ENCODE measurements at places on chromosomes 2 and 18.

- DNase-seq: no peak
Measured at GRCh38 chr2:128452536-128453530, 134.2 kb upstream of the HS6ST1 start.

DNA sequence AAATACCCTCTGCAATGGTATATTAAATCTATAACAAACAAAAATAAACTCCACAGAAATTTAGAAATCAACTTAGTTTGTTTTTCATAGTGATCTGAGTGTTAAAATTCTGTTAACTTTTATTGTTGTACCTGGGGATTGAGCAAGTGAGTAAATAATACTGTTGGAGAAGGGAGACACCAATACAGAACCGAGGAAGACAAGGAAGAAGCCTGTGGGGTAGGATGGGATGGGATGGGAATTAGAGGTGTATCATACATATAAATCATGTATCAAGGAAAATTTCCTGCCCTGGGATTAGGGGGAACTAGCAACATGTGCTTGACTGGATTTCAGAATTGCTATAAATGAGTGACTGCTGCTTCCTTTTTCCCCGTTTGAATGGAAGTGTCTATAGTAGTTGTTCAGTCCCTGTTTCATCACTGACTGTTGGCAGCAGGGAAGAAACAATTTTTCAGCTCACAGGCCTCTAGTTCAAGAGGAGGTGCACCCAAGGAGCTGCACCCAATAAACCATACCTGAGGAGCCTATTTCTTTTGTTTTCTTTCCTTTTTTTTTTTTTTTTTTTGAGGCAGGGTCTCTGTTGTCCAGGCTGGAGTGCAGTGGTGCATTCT lies 53.1 kb downstream of the SP110 start:
- no peak for DNase-seq

- DNase-seq: no peak
Measured at GRCh38 chr2:208033701-208034502, 8.6 kb upstream of the PLEKHM3 start.

DNA sequence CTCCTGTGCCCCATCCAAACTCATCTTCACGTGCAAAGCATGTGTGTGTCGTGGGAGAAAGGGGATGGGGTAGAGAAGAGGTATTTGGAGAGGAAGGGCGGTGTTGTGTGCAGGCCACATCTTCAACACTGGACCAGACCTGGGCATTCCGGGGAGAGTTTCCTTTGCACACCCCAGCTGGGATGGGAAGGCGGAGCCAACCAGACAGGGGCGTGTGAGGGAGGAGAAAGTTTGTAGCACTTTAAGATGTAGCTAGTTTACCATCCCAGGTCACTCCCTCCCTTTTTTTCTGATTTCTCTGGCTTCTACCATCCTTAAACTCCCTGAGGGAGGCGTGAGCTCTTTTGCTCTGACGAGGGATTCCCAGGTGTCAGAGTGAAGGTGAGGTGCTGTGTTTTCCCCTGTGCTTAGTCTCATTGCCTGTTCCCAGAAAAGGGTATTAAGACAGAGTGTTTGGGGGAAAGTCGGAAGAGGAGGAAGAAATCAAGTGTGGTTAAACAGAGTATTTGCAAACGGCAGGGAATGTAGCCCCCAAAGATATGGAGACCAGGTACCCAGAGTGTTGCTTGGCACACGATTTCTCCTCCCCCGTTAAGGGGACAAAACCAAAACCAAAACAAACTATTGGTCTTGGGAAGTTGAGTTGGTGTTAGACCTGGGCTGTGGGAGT lies 1.6 kb downstream of the SETBP1 start:
- no peak for DNase-seq

- DNase-seq: no peak
Measured at GRCh38 chr2:235556086-235556485, 62.2 kb downstream of the AGAP1 start.

DNA sequence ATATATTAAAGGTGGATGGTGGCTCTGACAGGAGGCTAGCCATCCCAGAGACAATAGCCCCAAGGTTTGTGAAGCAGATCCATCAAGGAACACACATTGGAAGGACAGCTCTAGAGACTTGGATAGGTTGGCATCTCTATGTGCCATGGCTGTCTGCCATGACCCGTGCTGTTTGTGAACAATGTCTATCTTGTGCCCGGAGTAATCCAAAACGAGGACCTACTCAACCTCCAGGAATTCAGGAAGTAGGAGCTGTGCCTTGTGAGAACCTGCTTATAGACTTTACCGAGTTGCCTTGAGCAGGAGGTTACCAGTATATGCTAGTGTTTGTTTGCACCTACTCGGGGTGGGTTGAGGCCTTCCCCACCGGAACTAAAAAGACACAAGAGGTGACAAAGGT lies 43.1 kb upstream of the SELENOI start:
- DNase-seq: no peak
